ENCODE measurements at places on chromosomes 1 and 21.

GRCh38 chr1:223726380-223727001 lies 14.2 kb downstream of the CAPN2 start:
- DNase-seq: peak; percentile 76

DNA sequence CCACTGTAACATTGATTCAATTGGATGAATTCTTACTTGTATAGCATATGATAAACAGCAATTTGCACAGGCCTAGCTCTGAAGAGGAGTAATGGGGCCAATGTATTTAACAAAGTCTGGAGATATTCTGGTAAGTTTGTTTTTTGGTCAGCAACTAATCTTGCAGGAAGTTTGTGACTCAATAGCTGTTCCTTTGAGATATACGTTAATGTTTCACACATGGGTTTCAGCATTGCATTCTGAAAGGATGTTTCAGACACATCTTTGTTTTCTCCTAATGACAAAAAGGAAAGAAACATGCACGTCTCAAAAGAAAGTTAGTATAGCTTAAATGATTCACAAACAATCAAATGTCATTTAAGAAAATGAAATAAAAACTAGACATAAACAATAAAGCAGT lies 49.0 kb downstream of the LTN1 start:
- DNase-seq: no peak

- no peak for DNase-seq
Observed at GRCh38 chr1:23423415-23424292, 894 bp downstream of the TCEA3 start.

DNA sequence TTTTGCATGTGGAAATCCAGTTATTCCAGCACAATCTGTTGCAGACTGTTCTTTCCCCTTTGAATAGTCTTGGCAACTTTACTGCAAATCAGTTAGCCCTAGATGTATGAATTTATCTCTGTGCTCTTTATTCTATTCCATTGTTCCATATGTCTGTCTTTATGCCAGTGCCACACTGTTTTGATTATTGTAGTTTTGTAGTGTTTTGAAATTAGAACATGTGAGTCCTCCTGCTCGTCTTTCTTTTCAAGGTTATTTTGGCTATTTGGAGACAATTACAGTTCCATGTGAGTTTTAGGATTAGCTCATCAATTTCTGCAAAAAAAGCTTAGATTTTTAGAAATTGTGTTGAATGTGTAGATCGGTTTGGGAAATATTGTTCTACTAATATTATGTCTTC lies 26.6 kb downstream of the WNT3A start:
- no peak for DNase-seq

DNA sequence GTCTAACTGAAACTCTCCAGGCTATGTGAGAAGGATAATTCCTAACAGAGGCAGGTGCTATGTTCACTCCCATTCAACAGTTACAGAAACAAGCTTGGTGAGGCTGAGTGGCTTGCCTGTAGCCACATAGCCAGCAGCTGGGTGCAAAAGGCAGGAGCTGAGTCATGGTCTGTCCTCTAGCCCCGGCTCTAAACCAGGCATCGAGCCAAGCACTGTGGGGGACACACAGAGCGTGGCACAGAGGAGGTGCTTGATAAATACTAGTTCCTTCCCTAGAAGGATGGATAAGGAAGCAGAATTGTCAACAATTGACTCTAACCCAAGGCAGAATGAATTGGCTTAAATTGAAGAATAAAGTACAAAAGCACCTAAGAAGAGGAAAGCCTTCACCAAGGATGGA lies 10.4 kb upstream of the KCNA2 start:
- DNase-seq: no peak

DNA sequence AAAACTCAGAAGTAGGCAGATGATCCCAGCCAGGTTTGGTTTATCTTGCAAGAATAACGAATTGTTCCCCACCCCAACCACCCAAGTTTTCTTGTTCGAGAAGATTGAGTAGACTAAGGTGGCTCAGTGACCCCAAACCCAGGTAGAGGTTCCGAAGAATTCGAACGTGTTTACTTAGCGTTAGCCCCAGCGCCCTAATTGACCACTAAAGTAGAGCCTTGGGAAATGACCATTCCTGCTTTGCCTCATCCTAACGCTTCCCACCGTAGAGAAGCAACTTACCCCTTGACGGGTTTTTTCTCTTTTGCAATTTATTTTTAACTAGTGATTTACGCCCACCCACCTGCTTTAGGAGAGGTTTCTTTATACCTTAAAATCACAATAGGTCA lies 870 bp downstream of the FBXO28 start:
- no peak for DNase-seq

- DNase-seq: no peak
Observed at GRCh38 chr1:156060937-156061636, at the start of gene RAB25. Gene RAB25 (plus strand): TSS chr1:156061160. CDS start chr1:156061401, 241 bp downstream.

DNA sequence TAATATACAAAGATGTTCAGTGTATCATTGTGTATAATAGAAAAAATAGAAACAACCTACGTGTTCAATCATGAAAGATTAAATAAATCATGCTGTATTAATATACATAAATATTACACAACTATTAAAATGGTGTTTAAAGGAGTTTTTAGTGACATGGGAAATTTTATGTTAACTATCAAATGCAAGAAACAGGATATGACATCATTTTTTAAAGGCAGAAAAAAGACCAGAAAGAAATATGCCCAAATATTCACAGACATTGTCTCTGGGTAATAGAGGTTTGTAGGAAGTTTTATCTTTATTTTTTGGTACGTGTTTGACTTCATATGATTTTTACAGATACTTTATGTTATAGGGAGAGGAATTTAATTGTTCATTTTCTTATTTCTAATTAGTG lies 34.0 kb downstream of the NPHS2 start:
- DNase-seq: no peak

DNA sequence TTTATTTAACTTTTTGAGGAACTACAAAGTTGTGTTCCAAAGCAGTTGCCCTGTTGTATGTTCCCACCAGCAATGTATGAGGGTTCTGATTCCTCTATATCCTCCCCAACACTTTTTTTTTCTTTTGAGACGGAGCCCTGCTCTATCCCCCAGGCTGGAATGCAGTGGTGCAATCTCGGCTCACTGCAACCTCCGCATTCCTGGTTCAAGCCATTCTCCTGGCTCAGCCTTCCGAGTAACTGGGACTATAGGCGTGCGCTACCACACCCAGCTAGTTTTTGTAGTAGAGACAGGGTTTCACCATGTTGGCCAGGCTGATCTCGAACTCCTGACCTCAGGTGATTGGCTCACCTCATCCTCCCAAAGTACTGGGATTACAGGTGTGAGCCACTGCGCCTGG lies 60.4 kb upstream of the ENAH start:
- no peak for DNase-seq

DNA sequence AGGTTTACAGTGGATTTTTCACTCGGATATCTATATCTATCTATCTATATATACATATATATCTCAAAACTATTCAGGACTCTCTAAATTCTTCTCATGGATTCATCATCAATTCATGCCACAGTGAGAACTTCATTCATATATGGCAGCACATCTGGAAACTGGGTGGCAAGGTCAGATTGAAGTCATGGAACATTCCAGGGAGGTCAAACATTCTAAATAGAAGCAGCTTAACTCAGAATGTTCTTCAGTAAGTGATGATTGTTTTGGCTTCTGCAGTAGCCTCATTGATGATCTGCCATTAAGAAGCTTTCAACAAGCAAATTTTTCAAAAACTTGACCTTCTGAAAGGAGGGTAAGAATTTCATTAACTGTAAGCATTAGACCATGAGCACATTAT lies 46.9 kb upstream of the ADAMTS1 start:
- no peak for DNase-seq

GRCh38 chr21:37253991-37254390 lies 13.1 kb downstream of the VPS26C start:
- DNase-seq: no peak

GRCh38 chr1:180672105-180672504 lies 40.3 kb downstream of the XPR1 start:
- DNase-seq: no peak

- no peak for DNase-seq
Observed at GRCh38 chr21:24290151-24290833, 1317.0 kb downstream of the MRPL39 start.

GRCh38 chr1:181250038-181250437 lies 161.5 kb downstream of the IER5 start:
- DNase-seq: no peak

- DNase-seq: no peak
Observed at GRCh38 chr1:228155596-228156514, 6.1 kb downstream of the GJC2 start.

DNA sequence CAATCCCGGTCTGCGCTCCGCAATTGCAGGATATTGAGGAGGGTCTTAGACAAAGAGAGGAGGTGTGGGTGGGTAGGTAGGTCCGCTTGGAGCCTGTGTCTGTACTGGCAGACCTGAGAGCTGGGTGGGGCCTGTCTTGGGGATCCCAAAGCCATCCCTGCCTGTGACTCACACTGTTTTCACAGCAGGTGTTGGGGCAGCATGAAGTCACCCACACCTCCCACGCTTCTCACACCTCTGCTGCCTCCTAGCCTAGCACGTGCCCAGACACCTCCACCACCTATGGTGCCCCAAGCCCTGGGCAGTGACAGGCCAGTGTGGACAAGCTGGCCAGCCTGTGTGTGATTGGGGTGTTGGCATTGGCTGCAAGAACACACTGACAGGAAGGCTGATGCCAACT lies 65.7 kb upstream of the ECE1 start:
- DNase-seq: no peak

DNA sequence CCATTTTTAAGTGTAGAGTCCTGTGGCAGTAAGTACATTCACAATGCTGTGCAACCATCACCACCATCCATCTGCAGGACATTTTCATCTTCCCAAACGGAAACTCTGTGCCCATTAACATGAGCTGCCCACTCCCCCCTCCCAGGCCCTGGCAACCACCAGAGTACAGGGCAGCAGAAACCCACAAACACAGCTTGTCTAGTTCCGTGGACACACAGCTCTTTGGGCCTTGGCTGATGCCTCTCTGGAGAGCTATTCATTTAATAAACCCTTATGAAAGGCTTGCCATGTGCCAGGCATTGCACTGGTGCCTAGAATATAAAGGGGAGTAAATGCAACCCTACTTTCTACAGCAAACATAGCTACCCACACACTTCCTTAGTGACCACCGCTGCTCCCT lies 28.0 kb downstream of the STUM start:
- no peak for DNase-seq

DNA sequence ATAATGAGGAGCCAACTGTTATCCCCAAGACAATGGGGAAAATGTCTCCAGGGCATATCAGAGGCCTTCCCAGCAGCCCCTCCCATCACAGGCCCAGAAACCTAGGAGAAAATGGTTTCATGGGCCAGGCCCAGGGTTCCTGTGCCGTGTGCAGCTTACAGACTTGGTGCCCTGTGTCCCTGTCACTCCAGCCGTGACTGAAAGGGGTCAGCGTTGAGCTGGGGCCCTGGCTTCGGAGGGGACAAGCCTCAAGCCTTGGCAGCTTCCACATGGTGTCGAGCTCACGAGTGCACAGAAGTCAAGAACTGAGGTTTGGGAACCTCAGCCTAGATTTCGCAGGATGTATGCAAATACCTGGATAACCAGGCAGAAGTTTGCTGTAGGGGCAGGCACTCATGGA lies 18.1 kb downstream of the SIPA1L2 start:
- no peak for DNase-seq

DNA sequence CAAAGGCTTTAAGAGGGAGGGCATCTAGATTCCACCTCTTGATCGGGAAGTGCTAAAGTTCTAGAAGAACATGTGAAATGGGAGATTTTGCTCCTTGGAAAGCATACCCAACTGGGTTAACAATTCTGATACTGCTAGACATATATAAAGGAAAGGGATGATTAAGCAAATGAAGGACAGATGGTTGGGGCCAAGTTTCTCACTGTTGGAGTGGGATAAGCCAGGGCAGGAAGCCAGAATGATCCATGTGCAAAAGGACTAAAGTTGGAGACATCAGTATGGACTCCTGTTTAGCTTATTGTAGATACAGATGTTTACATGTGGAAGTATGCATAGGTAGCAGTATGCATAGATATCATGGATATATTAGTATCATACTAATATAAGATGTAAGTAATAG lies 16.8 kb downstream of the PLA2G5 start:
- no peak for DNase-seq

GRCh38 chr21:45183852-45184251 lies 103.8 kb downstream of the POFUT2 start:
- no peak for DNase-seq

GRCh38 chr21:38816400-38816977 lies 10.8 kb downstream of the ETS2 start:
- DNase-seq: no peak

- no peak for DNase-seq
Observed at GRCh38 chr1:42889264-42889663, 42.9 kb downstream of the ZNF691 start.

DNA sequence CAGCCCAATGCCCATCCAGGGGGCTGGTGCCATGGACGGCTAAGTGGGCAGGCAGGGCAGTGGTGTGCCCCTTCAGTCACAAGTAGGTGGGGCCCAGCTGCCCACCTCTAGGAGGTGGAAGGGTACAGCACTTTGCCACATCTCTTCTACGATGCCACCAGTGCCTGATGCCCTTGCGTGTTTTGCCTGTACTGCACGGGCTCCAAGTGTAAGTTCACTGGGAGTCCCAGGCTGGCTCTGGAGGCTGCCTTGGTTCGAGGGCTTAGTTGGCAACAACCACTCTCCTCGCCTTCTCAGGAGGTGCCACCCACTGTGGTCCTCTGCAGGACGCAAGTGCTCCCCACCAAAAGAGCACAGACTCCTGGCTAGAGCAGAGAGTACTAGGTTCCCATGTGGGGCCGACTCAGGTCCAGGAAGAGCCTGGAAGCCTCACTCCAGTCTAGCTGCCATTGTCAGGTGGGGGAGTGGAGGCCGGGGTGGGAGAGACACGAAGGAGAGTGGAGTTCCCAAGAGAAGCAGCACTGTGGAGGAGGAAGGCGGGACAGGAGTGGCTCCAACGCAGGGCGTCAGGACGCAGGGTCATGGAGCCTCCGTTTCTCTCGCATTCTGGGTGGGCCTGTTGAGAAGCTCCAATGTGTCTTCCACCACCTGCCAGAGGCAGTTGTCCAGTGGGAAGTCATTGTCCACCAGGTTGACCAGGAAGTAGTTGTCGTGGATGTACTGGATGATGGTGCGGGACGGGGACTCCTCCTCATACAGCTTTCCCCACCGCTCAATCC lies 15.5 kb downstream of the MTHFR start:
- no peak for DNase-seq

DNA sequence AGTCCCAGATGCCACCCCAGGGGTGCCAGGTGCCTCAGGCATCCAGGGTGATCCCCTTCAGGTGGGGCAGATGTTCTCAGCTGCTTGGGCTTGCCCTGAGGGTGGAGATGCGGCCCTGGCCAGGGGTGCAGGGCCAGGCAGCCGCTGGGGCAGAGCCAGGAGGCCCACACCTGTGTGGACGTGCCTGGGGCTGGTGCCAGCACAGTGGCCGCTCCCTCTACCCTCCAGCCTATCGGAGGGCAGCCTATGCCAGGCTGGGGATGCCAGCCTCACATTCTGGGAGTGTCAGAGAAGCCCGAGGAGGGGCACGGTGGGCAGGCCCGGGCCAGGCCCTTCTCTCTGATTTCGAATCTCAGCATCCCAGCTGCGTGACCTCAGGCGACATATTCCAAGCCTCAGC lies 96.5 kb upstream of the WNT4 start:
- DNase-seq: no peak

- no peak for DNase-seq
Observed at GRCh38 chr1:110579460-110579859, 26.7 kb downstream of the KCNA2 start.

Data from bone marrow (tissue), 2 donors.